ENCODE measurements at places on chromosomes 11 and 22.

GRCh38 chr11:112128483-112129121 is 35.3 kb downstream of the IL18 start:
- peak; percentile 89 for DNase-seq

GRCh38 chr11:40722179-40722795 is 737.2 kb downstream of the LRRC4C start:
- DNase-seq, result no peak

DNA sequence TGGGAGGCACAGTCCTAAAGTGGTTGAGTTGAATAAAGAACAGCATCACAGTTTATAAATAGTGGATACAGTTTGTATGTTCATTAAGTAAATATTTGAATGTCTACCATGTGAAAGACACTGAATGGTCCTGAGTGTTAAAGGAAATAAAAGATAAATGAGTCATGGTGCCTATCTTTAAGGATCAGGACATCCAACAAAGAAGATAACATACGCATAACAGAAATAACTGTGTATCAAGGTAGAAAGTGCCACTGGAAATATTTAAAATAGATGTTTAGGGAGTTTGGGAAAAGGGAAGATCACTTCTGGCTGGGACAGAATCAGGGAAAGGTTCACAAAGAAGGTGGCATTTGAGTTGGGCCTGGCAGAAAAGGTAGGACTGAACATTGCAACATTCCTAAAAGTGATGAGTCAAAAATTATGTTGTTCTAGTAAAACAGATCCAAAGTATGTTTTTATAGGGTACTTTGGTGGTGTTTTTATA is 41.5 kb downstream of the CSTPP1 start:
- peak; percentile 16 for DNase-seq

DNA sequence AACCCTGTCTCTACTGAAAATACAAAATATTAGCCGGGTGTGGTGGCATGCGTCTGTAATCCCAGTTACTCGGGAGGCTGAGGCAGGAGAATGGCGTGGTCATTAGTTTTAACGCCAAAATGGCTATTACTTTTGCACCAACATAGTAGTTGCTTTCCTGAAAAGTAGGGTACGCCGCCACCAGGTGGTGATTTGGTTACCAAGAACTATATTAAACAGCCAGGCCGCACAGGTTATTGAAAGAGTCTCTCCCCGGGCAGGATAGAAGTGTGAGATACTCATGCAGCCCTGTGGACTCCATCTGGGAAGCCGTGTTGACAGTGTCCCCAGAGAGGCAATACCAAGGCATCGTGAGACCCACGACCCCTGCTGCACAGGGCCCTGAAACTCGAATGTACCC is 24.6 kb upstream of the LRRC32 start:
- DNase-seq, result no peak

- no peak for DNase-seq
Observed at GRCh38 chr11:113977071-113977490, 2.2 kb downstream of the HTR3A start.

GRCh38 chr11:122154994-122155393 is 39.0 kb upstream of the BLID start:
- DNase-seq, result no peak

GRCh38 chr11:129189646-129190045 is 2.5 kb downstream of the ARHGAP32 start:
- DNase-seq, result no peak

DNA sequence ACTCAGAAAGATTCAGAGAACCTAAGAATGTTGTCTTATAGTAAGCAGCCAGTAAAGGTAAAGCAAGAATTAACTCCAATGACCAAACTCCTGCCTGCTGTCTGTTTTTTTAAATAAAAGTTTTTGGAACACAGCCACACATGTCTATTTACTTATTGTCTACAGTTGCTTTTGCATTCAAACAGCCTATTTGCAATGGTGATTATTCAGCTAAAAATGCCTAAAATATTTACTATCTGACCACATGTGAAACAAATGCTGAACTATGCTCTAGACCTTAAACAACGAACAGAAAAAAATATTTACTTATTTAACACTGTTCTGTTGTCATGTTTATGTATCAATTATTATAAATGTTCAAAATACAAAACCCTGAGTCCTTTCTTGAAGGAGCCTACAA is 1246.6 kb downstream of the FAM181B start:
- DNase-seq, result no peak

DNA sequence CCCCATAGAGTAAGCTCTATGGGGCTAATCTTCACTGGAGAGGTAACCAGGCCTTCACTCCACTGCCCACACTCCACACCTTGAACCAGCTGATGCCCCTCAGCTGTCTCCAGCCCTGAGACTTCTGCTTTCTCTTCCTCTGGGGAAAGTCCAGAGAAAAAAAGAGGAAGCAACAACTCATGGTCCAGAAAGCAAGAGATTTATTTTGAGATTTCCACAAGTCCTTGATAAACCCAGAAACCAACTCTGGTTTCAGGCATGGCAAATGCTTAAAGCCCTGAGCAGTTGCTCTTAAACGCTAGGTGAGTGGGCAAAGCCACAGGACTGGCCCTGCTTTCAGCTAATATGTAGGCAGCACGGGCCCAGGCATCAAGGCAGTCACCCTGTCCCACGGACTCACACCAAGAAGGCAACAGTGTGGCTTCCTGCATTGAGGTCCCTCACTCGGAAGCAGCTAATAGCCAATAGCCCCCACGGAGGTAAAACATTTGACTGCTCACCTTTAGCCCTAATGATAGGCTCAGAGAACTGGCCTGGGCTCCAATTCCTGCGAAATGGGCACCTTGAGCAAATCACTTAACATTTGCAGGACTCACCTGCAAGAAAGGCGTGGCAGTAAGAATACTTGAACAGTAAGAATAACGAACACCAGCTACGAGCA is 4.3 kb downstream of the CYB561A3 start:
- DNase-seq, result no peak

GRCh38 chr22:28244757-28245156 is 325.7 kb upstream of the PITPNB start:
- no peak for DNase-seq

- no peak for DNase-seq
Observed at GRCh38 chr22:31092161-31092560, 11.0 kb downstream of the SMTN start.

DNA sequence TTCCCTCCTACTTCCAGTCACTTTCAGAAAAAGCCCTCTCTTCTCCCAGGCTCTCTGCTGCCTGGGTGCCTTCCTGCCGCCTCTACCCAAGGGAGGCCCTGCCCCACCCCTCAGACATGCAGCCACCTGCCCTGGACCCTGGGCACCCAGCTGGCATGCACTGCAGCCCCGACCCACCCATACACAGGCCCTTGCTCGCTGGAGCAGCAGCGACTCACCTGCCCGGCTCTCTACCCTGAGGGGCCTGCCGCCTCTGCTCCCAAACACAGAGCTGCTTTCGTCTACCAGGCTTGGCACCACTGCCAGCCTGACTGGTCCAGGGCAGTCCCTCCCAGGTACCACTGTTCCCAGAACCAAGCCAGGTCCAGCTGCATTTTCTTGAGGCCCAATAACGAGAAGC is 1.2 kb upstream of the TSSK2 start:
- DNase-seq, result no peak

DNA sequence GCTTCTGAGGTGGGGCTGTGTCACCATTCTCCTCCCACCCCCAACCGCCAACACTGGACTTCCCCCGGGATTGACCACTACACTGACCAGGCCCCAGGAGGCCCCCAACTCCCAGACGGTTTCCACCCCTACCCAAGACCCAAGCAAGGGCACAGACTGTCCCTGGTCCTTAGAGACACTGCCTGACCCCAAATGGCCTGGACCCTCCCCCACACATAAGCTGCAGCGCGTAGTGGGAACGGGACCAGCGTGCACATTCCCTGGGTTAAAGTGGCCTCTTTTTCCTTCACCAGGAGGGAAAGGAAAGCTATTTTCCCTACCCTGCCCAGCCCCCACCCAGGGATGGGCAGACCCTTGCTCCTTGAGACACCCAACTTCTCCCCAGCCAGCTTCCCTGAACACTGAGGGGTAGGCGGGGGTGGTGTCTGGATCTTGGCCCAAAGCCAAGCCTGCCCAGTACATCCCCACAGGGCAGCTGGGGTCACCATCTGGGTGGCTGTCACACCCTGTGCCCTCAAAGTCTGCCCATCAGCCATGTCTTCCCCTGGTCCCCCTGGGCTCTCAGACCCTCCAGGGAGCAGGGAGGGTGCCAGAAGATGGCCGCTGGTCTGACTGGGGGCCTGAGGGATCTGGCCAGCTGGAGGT is 1.6 kb upstream of the MAPK12 start:
- no peak for DNase-seq

DNA sequence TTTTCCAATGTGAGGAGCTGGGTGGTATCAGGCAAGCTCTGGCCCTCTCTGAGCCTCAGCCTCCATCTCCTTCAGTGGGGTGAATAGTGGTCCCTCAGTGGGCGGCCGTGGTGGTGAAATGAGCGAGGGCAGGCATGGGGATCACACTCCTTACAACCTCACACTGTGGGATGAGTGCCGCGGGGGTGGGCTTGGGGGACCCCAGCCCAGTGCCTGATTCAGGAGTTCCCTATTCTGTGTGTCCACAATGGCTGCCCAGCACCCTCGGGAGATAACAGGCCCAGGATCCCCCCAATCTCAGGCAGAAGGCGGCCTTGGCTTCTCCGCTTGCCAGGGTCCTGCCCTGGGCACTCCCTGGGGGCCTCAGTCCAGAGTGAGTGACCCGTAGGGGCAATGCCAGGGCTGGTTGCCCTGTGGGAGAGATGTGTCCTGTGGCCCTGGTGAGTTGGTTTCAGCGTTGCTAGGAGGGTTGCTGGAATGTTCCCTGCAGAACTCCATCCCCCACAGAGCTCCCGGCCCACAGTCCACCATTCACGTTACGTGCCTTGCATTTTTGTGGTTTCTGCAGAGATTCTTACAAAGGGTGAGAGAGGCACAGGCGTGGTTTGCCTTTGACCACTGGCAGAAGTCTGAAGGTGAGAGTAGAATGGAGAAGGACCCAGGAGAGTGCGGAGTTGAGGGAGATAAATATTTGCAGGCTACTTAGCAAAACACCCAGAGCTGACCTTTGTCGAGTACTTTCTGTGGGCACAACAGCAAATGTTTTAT is 2.9 kb downstream of the ALDH3B1 start:
- peak; percentile 94 for DNase-seq

DNA sequence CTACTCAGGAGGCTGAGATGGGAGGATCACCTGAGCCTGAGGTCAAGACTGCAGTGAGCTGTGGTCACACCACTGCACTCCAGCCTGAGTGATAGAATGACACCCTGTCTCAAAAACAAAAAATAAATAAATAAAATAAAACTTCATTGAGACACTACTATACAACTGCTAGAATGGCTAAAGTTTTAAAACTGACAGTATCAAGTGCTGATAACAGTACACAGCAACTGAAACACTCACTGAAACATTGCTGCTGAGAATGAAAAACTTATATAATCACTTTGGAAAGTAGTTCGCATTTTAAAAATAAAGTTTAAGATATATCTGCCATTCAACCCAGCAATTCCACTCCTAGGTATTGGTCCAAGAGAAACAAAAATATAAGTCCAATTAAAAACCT is 100.7 kb downstream of the WNT11 start:
- DNase-seq, result no peak

DNA sequence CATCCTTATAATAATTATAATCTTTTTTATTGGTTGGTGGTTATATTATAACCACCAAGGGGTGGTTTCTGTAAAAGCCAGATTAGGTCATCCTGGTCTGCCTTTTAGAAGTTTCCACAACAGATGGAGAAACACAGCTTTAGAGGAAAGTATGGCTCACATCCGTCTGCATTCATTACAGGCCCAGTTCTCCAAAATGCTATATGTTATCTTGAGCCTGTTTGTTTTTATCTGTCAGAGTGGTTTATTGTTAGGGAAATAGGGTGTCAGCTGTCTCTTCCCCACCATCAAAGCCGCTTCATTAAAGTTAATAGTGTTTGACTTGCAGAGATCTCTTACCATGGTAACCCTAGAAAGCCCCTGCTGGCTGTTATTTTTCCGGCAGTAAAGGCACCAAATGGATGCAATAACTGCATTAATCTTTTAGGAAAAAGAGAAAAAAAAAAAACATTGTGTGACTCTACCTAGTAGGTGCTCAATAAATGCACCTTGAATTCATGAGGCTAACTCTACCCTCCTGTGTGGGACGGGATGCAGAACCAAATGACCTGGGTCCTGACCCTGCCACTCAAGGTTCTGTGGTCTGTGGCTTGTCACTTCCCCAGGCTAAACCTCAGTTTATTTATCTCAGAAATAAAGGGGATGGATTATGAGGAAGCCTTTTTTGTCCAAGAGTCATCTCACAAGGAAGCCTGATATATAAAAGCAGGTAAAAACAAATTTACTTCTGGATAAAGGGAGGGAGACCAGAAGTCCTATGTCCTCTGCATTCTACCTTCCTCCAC is 118.3 kb downstream of the WT1 start:
- no peak for DNase-seq

DNA sequence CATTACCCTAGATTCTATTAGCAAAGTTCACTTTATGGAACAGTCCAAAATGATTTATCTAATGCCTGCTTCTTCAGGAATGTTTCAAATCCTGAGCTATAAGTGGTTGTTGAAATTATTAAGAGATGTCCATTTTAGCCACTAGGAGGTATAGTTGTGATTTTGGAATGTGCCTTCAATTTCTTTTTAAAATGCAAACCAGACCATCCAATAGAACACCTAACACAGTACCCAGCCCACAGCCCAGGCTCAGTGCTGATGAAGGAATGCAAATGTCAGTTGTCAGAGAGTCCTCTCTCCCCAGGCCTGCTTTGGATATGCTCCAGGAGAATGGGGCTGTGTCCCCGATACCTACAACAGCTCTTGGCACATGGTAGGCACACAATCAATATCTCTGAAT is 85.8 kb upstream of the E2F8 start:
- no peak for DNase-seq

DNA sequence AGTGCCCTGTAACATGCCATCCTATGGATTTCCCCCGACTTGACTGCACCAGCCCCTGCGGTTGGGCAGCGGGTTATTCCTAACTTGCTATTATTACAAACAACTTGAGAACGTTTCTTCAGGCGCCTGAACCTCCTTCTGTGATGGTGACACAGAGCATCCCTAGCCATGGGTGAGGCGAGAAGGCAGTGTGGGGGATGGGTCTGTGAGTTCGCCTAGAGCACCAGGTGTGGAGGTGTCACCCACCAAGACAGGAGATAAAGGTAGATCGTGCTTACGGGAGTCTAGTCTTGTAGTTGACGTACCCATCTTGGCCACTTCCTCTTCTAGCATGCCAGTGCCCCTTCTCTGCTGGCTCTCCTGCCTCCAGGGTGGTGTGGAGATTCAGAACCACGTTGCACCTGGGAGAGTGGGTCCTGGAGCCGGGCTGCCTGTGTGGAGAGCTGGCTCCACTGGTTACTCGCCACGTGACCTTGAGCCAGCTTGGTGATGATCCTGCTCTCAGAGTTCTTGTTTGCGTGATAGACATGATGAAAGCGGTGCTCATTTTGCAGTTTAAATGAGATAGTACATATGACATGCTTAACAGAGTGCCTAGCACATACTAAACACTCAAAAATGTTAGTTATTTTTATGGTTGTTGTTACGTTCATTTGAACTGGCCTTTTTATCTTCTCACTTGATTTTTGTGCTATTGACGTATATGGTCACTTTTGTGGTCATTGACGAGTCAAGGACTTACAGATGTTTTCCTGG is 37.8 kb downstream of the TBC1D22A start:
- no peak for DNase-seq
